ENCODE measurements at places on chromosomes 5 and 9. TPM values are rescaled to one million over a fixed set of nuclear protein-coding genes. Genes with fewer than 3 reads are reported as not detected.

The CCDC187 gene
- not detected for total RNA-seq

The CCIN gene
- 1.4 TPM for total RNA-seq

The ENTPD8 gene
- total RNA-seq = 0.05 TPM

The SOHLH1 gene
- total RNA-seq = not detected

The IL17B gene
- not detected for total RNA-seq

The TPPP gene
- 0.17 TPM for total RNA-seq

The TAF7 gene
- total RNA-seq = 99.9 TPM

The PCDHB11 gene
- 0.17 TPM for total RNA-seq

The TEX53 gene
- total RNA-seq = not detected

The NSD1 gene
- 59.1 TPM for total RNA-seq
